ENCODE measurements at places on chromosomes 5 and 9.

DNA sequence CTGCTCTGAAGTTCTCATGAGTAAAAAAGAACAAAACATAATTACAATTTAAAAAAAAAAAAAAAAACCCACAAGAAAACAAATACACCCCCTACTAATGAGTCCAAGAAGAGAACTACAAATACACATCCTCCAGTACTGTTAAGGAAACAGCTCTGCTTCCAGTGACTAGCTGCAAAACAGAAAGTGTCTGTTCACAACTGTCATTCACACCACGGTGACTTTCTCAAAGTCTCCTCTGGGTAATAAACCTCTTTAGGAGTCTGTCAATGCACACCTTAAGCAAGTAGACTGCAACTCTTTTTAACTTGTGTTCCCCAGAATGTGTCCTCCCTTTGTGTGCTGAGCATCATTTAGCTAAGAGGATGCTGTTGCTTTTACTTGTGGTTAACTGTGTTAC, 6.2 kb downstream of the REEP5 start:
- H3K27me3 ChIP-seq = no peaks in the 10 kb centered on the region
- DNase-seq = no peak
- H3K4me1 ChIP-seq = peaks cover 73% of the 10 kb centered on the region
- peaks cover 84% of the 10 kb centered on the region for H3K36me3 ChIP-seq

- no peak for DNase-seq
- H3K4me1 ChIP-seq = peaks cover 3% of the 10 kb centered on the region
- H3K4me3 ChIP-seq = no peak overlapping the region
Measured at GRCh38 chr5:77431286-77431685, 60.8 kb downstream of the WDR41 start.

GRCh38 chr9:124778575-124779367, 1.8 kb downstream of the OLFML2A start:
- H3K4me3 ChIP-seq = no peak overlapping the region
- peak; percentile 9 for DNase-seq
- no peak overlapping the region for H3K27ac ChIP-seq
- H3K4me1 ChIP-seq = peaks cover 20% of the 10 kb centered on the region

GRCh38 chr9:107281184-107281583, 1.9 kb upstream of the RAD23B start:
- H3K27ac ChIP-seq = no peak overlapping the region
- DNase-seq = no peak
- H3K4me1 ChIP-seq = peaks cover 31% of the 10 kb centered on the region
- peaks cover 14% of the 10 kb centered on the region for H3K27me3 ChIP-seq
- H3K4me3 ChIP-seq = no peak overlapping the region

All from activated CD4-positive, alpha-beta memory T cell treated with anti-CD3 and anti-CD28 coated beads, Interleukin-2, amount 10 ng/mL, durations not matched to agents 7 days and 5 days (primary cell).